ENCODE measurements at places on chromosomes 6 and 20.

GRCh38 chr20:3777716-3778629 is 3.3 kb downstream of the SPEF1 start:
- no peak for DNase-seq

- DNase-seq = no peak
These were observed 79.1 kb downstream of the TNFRSF21 start for GRCh38 chr6:47230579-47230978.

- no peak for DNase-seq
These were observed 72.3 kb downstream of the RAMACL start for GRCh38 chr6:166514196-166514595.

DNA sequence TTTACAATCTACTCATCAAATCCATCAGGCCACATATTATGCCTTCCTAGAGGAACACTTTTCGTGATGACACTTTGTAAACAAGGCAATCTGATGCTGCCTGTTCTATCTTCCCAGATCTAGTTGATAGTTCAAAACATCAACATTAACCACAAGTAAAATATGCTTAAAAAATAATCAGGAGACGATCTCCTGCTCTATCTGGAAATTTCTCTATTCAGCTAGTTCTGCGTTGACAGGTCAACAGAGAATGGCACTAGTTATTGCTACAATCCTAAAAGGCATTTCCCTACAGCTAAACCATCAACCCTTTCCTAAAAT is 2.1 kb downstream of the B4GALT5 start:
- DNase-seq = no peak

- DNase-seq = no peak
These were observed 47.5 kb upstream of the CDH22 start for GRCh38 chr20:46355778-46356177.

DNA sequence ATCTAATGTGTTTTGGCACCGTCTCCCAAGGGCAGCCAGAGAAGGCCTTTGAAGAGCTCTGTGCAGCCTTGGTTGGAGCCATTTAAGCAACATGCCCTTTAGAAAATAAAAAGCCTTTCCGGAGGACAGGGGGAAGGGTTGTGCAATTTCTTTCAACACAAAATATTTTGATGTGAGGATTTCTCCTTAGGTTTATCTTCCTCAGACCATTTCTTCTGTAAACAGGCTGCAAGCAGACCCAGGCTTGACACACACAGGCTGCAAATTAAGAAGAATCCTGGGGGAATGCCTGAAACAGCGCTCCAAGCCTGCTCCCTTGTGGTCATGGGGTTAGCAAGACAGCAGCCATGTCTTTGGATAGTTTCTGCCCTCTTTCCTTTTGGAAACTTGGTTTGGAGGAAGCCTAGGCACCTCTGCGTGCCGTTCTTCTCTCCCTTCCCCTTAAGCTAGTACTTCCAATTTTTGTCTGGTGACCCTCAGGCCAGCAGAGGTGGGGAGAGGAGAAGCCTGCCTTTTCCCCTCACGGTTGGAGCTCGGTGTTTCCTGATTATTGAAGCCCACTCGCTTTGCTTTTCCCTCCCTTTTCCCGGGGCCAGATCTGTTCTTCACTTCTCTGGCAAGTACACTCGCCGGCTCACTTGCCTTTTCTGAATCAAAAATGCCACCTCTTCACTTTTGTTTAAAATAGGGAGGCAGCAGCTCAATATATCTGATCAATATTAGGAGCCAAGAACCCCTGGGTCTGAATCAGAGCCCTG is 39.6 kb upstream of the NOX3 start:
- no peak for DNase-seq

- no peak for DNase-seq
These were observed 55.6 kb upstream of the PROKR2 start for GRCh38 chr20:5372371-5372770.

- DNase-seq = no peak
These were observed 31.2 kb upstream of the SHLD1 start for GRCh38 chr20:5718896-5719595.

DNA sequence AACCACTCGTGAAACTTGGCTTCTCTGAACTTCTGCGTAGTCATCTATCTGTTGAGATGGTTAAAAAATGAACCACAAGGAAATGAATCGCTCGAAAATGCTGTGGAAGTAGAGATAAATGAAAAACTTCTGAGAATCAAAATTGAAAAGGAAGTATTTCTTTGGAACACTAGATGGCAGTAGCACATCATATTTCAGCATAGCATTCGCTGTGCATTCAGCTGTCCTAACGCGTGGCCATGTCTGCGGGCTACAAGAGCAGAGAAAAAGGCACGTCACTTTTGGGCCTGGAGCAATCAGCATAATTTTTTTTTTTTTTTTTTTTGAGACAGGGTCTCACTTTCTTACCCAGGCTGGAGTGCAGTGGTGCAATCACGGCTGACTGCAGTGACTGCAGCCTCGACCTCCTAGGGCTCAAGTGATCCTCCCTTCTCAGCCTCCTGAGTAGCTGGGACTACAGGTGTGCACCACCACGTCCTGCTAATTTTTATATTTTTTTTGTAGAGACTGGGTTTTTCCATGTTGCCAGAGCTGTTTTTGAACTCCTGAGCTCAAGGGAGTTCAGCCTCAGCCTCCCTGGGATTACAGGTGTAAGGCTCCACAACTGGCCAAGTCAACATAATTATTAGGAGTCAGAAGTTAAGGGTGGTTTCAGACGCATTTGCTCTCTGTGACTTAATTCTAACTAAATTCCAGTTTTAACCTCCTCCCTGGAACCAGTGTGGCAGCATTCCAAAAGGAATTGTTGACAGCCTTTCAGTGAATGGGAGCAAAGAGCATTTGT is 8.8 kb upstream of the PERP start:
- peak; percentile 42 for DNase-seq

- DNase-seq = no peak
These were observed 545.6 kb upstream of the MAP3K7 start for GRCh38 chr6:91132461-91132860.

DNA sequence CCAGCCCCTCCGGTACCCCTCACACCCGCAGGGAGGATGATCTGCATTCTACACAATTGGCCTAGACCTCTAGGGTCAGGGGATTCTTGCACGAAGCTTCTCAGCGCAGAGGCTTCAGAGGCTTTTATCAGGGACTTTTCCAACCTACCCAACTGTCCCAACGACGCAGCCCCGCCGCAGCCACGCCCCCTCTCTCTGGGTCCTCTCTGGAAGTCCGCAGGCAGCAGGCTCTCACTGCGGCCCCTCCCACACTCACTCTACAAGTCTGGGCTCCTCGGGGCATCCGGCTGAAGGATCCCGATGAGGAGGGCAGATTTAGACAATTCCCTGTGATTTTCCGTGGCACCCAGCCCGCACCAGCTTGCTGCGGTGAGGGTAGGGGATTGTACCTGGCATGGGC is 227.7 kb upstream of the RNF24 start:
- no peak for DNase-seq

GRCh38 chr20:22536141-22536828 is 48.1 kb downstream of the FOXA2 start:
- DNase-seq = no peak

DNA sequence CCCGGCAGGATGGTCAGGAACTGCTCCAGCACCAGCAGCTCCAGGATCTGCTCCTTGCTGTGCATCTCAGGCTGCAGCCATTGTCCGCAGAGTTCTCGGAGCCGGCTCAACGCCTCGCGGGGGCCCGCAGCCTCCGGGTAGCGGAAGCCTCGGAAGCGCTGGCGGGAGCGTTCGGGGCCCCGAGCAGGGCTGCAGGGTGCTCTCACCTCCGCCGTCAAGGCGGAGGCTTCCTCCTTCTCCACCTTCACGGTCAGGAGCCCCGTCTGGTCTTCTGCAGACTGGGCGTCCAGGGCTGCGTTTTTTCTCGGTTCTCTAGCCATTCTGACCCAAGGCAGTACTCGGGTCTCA is 434 bp downstream of the ZKSCAN4 start:
- DNase-seq = no peak

DNA sequence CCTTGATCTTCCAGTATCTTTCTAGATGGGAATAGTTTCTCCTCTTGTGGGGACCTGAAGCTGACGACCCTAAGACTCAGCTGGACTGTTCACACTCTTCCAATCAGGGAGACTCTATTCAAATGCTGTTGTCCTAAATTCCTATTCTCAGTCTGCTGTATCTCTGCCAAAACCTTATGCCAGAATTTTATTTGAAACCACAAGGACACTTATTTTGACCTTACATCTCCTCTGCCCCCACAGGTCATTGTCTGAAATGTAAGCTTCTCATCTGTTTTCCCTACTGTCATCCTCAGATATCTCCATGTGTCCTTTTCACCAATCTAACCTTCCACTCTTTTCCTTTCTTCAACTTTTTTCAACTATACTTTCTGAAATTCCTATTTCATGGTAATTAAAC is 289.5 kb upstream of the SGK1 start:
- no peak for DNase-seq
